M059J (cell line): ENCODE measurements at places on chromosomes 1 and 21. TPM values are rescaled to one million over a fixed set of nuclear protein-coding genes. Genes with fewer than 3 reads are reported as not detected.

Gene NBPF26
- total RNA-seq = 9.7 and 23.7 TPM in 2 replicates

Gene ARTN
- 4.0 and 4.4 TPM in 2 replicates for total RNA-seq

Gene DYNLT5
- 5.2 and 7.8 TPM in 2 replicates for total RNA-seq

Gene MATN1
- 0.10 TPM in 1 of 2 replicates, not detected in the other for total RNA-seq

Gene DNASE2B
- total RNA-seq = not detected in 2 replicates

Gene HTR1D
- total RNA-seq = 0.22 and 0.39 TPM in 2 replicates

Gene FLG2
- total RNA-seq = not detected in 2 replicates
